ENCODE measurements at places on chromosomes 11 and 22.

DNA sequence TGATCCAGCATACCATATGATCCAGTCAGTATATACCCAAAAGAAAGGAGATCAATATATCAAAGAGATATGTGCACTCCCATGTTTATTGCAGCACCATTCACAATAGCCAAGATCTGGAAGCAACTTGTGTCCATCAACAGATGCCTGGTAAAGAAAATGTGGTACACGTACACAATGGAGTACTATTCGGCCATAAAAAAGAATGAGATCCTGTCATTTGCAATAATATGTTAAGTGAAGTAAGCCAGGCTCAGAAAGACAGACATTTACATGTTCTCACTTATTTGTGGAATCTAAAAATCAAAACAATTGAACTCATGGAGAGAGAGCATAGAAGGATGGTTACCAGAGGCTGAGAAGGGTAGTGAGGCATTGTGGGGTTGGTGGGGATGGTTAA, 27.0 kb downstream of the SNU13 start:
- ATAC-seq = no peak

GRCh38 chr22:37912171-37912570, 6.1 kb downstream of the MICALL1 start:
- ATAC-seq = no peak

- ATAC-seq = no peak
Measured at GRCh38 chr22:35218079-35218478, 39.2 kb upstream of the HMGXB4 start.

DNA sequence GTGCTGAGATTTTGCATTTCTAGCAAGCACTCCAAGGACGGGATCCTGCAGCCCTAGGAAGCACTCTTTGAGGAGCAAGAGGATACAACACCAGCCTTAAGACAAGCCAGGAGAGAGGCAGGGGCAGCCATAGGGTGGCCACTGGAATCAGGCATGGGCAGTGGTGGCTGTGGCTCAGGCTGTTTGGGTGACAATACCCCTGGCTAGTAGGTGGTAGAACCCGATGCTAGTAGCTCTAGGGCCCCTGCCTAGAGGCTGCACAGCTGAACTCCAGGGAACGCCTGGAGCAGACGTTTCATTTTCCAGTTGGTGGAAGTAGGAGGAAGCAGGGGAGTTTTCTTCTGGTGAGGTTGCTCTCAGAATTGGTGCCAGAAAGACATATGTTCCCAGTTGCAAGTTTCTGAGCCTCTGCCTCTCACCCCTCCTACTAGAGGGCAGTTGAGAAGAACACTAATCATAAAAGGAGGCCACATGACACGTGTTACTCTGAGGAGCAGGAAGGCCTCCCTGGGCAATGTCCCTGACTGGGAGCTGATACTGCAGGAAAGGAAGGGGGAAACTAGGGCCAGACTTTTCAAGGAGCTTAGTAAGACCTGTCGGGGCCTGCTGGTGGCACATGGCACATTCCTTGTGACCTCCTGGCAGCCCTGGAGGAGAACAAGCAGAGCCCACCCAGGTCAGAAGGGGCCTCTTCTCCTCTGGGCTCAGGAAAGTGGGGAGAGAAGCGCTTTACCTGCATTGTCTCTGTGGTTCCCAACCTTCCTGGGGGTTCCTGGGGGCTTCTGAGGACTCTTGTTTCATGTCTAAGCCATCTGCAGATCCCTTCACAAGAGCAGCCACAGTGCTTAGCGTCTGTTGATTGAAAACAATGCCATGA, 56.6 kb upstream of the DRD2 start:
- no peak for ATAC-seq

DNA sequence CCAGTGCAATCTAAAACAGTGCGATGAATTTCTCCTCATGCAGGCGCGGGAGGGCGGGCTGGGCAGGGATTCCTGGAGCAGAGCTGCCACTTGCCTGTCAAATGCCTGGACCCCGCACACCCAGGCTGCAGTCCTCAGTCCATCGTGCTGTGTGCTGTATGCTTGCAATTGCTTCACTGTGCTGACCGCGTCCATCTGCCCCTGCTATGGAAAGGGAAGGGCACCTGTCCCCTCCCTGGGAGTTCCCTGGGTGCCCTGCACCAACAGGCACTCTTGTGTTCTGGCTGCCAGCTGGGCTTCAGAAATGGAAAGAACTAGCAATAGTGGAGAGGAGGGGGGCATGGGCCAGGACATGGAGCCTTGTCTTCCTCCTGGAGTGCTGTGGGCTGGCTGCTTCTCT, 185.4 kb upstream of the B3GAT1 start:
- ATAC-seq = no peak

GRCh38 chr11:66823700-66824099, 19.5 kb upstream of the RCE1 start:
- ATAC-seq = no peak

GRCh38 chr11:71311928-71312510, 59.6 kb upstream of the SHANK2 start:
- ATAC-seq = no peak

DNA sequence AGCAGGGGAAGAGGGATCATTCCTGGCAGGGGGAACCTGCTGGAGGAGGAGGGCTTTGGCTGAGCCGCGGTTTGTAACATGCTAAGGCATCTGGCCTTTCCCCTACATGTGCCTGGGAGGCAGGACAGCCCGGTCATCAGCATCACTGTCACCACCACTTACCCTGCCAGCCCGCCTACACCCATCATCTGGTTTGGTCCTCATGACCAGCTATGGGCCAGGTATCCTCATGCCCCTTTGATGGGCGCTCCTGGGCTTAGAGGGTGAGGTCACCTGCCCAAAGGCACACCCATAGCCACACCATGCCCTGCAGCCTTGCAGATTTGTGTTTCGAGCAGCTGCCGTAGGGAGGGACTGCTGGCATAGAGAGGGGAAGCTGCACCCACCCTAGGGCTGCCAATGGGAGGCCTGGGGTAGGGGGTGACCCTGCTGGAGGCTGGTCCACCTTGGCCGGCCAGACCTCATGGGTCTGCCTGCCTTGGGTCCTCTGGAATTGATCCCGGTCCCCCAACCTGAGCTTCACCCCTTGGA, 2.6 kb downstream of the MRGPRF start:
- no peak for ATAC-seq

DNA sequence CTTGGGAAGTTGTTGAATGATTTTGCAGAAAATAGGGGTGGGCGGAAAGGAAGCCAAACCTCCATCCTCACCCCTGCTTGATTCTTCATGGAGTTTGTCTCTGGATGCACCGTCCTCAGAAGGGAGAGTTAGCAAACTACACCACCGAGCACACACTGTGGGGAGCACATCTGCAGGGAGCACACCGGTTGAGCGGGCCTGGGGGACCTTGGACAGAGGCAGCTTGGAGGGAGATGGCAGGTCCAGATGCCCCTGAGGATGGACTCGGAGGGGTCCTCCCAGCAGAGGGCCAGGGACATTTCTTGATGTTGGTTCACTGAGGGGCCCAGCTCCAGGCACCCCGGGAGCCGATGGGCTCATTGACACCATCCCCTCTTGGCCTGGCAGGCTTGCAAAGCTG, 15.1 kb upstream of the FGF19 start:
- no peak for ATAC-seq

DNA sequence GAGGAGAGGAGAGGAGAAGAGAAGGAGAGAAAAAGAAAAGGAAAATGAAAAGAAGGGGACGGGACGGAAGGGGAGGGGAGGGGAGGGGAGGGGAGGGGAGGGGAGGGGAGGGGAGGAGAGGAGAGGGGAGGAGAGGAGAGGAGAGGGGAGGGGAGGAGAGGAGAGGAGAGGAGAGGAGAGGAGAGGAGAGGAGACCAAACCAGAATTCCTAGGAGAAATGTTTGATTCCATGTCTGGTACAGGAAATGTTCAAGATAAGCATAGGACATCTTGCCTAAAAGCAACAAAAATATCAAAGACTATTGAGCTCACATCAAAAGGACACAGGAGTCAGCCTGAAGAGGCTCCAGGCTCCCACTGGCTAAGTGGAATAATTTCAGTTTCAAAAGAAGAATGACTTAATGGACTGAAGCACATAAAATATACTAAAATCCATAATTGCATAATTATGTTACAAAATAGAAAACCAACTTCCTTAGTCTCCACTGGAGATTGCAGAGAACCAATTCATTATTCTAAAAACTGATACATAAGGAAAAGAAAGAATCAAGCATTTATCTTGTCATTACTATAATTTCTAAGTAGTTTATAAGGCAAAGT, 101.1 kb upstream of the APOA1 start:
- ATAC-seq = no peak

DNA sequence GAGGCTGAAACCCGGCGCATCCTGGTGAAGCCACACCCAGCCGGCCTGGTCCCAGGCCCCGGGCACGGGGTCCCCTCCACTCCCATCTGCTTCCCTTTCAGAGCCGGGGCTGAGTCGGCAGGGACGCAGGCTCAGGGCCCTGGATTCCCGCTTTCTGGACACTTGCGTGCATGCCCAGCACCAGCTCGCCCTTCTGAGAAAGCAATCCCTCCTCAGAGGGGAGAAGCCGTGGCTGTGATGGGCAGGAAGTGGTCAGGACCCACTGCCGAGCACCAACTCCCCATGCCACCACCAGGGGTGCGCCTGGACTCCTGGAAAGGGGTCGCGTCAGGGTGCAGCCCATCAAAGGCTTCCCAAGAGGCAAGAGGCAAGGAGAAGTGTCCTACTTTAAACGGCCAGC, 15.1 kb downstream of the CDKN1C start:
- peak; percentile 19 for ATAC-seq

- ATAC-seq = peak; percentile 9
Measured at GRCh38 chr22:46352691-46353386, 17.3 kb downstream of the TRMU start.

DNA sequence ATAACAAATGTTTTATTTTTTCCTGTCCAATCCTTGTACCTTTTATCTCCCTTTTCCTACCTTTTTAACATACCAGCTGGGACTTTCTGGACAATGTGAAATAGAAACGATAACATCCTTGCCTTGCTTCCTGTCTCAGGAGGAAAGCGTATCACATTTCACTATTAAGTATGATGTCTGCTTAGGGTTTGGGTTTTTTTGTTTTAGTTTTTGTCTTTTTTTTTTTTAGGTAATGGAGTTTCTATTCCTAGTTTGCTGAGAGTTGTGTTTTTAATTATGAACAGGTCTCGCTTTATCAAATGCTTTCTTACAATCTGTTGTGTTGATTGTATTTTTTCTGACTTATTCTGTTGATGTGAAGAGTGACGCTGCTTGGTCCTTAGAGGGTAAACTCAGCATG, 64.2 kb upstream of the KCNQ1OT1 start:
- no peak for ATAC-seq

- ATAC-seq = no peak
Measured at GRCh38 chr11:128346804-128347203, 240.6 kb downstream of the ETS1 start.

- no peak for ATAC-seq
Measured at GRCh38 chr11:45528435-45528834, 137.0 kb downstream of the CHST1 start.

- peak; percentile 67 for ATAC-seq
Measured at GRCh38 chr22:37802310-37803194, 5.2 kb upstream of the GCAT start.

DNA sequence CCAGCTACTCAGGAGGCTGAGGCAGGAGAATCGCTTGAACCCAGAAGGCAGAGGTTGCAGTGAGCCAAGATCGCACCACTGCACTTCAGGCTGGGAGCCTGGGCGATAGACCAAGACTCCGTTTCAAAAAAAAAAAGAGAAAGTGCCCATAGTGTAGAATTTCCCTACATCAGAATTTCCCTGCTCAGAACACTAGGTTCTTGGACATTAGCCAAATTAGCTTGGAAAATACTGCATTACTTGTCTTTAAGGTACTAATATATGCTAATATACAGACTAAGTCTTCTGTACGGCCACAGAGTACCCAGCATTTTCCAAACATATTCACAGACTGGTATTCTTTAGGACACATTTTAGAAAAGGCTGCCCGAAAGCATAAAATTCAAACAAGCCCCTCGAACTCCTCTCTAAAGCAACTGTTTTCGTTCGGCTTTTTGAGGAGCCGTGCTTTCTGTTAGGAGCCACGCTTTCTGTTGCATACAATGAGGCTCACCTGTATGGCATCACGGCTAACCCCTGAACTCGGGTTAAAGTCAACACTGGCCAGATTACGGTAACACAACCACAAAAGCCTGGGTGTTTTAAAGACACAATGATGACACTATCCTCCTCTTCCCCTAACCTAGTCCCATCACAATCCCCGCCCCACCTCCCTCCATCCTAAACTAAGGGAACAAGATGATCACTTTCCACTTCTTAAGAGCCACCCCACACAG, 18.4 kb downstream of the TNKS1BP1 start:
- ATAC-seq = no peak

GRCh38 chr11:46345881-46346484, 1.3 kb upstream of the DGKZ start:
- ATAC-seq = no peak

GRCh38 chr11:70544774-70545609, 146.7 kb downstream of the CTTN start:
- ATAC-seq = no peak

DNA sequence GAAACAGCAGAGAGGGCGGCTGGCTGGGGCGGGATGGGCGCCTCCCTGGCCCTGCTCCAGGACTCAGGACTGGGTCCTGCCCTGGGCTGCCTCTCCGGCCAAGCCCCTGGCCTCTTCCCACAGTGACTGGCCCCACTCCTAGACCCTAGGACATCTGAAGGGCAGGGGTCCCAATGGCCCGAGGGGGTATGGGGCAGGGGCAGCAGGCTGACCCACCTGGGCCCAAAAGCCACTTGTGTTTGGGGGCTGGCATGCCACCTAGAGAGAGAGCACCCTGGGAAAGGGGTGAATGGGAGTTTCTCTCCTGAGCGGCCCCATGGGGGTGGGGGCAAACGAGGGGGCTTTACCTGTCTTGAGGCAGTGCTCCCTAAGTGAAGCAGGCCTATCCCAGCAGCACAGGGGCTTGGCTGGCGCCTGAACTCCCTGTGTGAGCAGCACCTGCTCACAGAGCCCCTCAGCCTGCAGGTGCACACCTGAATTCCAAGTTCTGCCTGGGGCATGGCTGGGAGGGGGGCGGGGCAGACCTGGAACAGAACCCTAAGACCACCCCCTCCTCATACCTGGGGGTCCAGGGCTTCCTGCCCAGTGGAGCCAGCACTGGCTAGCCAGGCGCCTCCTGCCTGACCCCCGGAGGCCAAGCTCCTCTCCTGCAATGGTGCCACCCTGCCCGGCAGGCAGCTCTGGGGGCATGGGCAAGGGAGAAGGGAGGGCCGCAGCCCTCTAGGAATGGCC, 16.9 kb downstream of the DUSP8 start:
- no peak for ATAC-seq
